ENCODE measurements at places on chromosomes 7 and 10. TPM values are rescaled to one million over a fixed set of nuclear protein-coding genes. Genes with fewer than 3 reads are reported as not detected.

DNA sequence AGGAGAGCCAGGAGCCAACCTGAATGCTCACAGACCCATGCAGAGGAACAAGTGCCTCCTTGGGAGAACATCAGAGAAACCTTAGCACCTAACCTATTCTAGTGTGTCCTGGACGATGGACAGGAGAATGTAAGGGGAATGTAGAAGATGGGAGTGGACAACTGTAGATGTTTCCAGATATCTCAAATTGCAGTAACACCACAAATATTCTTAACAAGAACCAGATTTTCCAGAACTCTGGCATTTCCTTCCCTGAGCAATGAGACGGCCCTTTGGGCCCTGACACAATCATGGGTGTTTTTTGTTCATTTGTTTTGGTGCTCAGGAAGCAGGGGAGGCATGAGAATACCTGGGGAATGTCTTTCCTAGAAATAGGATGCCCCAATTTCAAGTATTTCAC, 196.1 kb upstream of the PRSS1 start:
- DNase-seq, result no peak

DNA sequence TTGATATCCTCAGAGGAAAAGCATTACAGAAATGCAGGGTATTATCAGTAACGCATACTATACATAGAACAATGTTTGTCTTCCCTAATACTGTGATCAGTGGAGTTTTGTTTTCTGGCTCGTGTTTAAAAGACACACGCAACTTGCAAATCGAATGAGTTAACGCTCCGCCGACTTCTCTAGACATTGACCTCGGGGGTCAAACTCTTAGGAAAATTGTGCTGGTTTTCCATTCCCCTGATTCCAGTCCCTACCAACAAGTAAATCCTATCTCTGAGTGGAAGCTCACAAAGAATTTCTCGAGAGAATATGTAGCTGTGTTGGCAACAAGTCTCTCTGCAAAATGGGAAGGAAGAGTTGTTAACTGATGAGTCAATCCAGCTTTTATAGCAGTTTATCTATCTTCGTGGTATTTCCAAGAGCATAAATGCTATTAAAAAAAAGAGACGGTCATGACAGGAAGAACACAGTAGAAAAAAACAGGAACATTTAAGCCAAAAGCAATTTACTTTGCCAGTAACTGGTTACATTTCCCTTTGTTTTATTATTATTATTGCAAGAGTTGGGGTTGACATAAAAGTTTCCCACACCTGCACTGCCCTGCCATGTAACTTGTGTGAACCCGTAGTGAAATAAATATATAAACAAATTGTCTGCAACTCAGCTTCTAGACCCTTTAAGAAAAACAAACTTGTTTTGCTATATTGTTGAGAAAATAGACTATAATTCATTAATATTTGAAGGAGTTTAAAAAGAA, 144.4 kb downstream of the ARID5B start:
- no peak for DNase-seq

DNA sequence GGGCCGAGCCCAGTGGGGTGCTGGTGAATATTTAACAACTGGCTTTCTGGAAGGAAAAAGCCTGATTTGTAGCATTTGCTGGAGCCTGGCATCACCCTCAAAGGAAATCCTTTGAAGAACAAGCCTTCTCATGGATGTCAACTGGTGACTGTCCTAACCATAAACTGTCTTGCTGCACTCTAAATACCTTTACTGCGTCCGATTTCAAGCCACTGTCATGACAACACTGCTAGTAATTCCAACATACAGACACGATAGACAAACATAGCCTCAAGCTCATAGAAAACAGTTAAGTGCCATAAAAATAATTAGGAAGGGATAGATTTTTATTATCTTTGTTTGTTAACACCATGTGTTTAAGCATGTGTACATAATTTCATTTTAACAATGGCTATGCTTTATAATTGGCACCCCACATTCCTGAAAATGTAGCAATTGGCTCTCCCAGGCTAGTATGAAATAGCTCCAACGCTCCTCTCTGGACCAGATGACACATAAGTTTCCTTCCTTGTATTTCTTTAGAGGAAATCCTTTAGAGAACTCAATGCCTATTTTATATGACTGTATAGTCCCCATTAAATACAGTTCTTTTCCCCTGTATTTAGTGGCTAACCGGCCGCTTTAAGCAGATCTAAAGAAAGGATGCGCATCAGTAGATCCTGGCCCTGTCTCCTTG, 273.4 kb downstream of the PRPF18 start:
- no peak for DNase-seq

GRCh38 chr7:123433665-123434064, 100.7 kb downstream of the IQUB start:
- no peak for DNase-seq

DNA sequence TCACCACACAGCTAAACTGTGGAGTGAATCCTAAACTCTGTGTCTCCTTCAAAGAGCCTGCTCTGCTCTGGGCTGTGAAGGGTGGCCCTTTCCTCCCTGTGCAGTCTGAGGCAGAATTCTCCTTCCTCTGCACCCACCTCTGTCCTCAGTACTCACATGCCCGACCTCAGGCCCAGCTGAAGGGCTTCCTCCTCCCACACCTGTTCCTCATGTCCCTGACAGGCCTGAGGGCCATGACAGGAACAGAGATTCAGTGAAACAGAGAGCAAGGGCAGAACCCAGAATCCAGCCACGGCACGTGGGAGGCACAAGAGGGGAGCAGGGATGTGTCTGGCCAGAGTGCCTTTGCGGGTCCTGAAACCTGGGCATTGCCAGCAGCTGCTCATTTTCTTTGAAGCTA, 13.9 kb downstream of the CREB3L2 start:
- no peak for DNase-seq

- DNase-seq, result no peak
Measured at GRCh38 chr7:156638443-156639077, 2.0 kb upstream of the RNF32 start.

DNA sequence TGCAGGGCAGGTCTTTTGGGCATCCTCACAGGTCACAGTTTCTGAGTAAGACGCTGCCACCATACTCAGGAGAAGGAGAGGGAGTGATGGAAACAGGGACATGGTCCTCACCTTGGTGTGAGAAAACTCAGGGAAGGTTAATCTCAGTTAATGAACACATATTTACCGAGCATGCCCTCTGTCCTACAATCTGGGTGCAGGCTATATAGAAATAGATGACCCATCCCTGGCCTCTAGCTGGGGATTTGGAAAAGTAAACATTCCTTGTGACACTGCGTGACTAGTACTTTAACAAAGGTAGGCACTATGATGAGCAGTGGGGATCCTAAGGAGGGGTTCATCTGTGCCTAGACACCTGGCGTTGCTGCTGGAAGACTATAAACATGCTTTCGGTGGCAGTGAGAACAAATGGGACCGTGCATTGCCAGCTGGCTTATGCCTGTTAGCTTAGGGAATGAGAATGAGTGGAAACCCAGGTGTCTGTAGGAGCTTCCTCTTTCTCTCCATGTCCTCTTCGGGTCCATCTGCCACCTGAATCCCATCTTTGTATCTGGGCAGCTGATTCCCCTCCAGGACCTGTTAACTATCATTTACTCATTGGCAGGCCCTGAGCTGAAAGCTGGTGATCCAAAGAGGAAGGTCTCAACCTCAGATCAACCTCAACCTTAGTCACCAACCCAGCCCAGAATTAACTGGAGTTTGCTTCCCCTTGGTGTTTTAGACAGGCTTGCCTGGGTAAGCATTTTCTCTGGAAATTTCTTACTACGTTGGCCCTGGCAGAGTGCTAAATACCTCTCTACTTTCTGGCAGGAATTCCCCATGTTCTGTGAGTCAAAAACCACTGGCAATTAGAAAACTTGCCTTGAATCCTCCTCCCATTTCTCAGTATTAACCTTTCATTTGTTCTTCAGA, 794 bp downstream of the MBL2 start:
- no peak for DNase-seq

- DNase-seq, result no peak
Measured at GRCh38 chr7:118429141-118429540, 204.6 kb downstream of the ANKRD7 start.

DNA sequence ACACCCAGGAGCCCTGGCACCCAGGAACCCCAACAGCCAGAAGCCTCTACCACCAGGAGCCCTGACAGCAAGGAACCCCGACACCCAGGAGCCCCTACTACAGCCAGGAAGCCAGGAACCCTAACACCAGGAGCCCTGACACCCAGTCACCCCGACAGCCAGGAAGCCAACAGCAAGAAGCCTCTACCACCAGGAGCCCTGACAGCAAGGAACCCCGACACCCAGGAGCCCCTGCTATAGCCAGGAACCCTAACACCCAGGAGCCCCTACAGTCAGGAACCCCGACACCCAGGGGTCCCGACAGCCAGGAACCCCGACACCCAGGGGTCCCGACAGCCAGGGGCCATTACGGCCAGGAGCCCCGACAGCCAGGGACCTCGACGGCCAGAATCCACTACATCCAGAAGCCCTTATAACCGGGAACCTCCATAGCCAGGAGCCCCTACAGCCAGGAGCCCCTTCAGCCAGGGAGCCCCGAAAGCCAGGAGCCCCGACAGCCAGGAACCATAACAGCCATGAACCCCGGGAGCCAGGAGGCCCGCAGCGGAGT, 440 bp upstream of the GLRX3 start:
- DNase-seq, result no peak

DNA sequence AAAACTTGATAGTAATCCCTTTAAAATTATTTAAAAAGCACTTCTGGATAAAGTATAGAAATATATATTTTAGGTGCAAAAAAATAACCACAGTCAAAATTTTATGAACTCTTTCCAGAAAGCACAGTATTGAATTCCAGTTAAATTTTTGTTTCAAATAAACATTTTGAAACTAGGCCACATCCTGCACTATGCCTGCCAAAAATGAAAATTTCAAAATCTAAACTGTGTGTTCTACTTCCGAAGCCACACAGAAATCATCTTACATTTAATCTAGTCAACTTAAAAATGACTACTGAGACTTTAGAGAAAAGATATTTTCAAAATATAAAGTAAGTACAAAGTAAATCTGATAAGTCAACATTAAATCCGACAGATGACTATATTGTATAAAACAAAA, 50.0 kb downstream of the MAGI2 start:
- no peak for DNase-seq

- no peak for DNase-seq
Measured at GRCh38 chr7:99694201-99694911, 14.6 kb upstream of the CYP3A5 start.

PNLIPRP1 gene
- 0.95 TPM for total RNA-seq

CRHR2 gene
- total RNA-seq, result not detected

Data from Panc1 (cell line).